Hepatocyte (in vitro differentiated cells): ENCODE measurements at places on chromosomes 4 and X.

DNA sequence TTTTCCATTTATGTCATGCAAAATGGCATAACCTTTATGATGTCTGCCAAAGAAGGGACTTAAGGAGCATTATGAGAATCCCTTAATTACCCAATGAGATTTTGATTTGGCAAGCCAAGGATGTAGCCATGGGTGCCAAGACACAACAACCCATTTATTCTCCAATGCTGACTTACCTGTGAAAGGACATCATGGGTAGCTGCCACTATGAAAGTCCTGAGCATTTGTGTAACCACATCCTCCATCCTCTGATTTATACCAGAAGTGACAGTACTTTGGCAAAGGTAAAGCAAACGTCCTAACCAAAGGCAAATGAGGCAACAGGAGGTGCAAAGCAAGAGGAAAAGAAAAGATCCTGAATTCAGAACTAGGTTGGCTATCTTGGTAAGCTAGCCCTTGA, 87.3 kb upstream of the EMCN start:
- DNase-seq = no peak

DNA sequence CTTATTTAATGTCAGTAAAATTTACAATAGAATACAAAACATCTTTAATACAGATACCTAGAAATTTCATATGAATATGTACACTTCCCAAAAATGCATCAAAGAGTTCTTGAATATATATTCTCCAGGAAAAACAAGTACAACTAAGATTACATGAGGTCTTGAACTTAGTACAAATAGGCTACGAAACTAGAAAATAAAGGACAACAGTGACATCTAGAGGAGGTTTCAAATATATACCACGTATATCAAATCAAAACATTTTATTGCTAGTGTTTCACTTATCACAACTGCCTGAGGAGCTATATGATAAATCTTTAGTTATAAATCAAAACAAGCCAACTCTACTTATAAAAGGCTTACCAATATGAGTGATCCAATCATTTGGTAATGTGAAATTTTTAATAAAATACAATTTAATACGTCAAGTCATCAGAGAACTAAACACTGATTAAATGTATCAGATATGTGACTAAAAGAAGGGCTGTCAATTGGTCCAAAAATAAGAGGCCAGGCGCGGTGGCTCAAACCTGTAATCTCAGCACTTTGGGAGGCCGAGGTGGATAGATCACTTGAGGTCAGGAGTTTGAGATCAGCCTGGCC, 36.6 kb downstream of the ANAPC10 start:
- peak; percentile 55 for DNase-seq

GRCh38 chr4:7651461-7651921, 216.8 kb upstream of the PSAPL1 start:
- DNase-seq = peak; percentile 46

- DNase-seq = no peak
These were observed 33.6 kb upstream of the HGFAC start for GRCh38 chr4:3407930-3408792.

GRCh38 chr4:173121076-173121561, 47.5 kb upstream of the GALNT7 start:
- peak; percentile 44 for DNase-seq

DNA sequence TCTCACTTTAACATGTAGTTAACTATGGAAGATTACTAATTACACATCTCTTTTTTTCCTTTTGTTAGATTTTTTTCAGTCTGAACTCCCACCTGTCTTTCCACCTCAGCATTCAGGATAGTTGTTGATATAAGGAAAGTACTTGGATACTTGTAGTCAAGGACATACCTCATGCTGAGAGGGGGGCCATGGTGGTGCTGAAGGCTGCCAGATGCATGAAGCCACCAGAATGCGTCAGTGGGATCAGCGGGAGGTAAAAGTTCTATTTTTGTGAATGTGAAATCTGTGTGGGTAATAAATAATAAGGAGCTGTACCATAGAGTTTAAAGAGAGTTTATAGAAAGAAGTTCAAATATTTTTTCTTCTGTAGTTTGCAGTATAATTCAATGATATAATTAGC, 13.1 kb upstream of the NDST4 start:
- no peak for DNase-seq

- no peak for DNase-seq
These were observed 5.1 kb downstream of the MXD4 start for GRCh38 chr4:2256781-2257191.

GRCh38 chr4:39120418-39120817, 58.4 kb downstream of the KLHL5 start:
- DNase-seq = no peak

DNA sequence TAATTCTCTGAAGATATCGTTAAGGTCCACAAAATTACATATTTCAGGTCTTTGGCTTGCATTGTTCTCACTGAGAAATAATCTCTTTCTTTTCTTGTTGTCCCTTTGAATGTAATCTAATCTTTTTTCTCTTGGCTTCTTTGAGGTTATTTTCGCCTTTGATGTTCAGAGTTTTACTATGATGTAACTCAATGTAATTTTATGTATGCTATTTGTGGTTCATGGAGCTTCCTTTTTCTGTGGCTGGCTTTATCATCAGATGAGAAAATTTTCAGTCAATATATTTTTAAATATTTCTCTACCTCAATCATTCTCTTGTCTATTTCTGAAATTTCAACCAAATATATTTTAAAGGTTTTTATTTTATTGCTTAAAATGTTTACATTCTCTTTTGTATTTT, 672.2 kb downstream of the TRAM1L1 start:
- no peak for DNase-seq

DNA sequence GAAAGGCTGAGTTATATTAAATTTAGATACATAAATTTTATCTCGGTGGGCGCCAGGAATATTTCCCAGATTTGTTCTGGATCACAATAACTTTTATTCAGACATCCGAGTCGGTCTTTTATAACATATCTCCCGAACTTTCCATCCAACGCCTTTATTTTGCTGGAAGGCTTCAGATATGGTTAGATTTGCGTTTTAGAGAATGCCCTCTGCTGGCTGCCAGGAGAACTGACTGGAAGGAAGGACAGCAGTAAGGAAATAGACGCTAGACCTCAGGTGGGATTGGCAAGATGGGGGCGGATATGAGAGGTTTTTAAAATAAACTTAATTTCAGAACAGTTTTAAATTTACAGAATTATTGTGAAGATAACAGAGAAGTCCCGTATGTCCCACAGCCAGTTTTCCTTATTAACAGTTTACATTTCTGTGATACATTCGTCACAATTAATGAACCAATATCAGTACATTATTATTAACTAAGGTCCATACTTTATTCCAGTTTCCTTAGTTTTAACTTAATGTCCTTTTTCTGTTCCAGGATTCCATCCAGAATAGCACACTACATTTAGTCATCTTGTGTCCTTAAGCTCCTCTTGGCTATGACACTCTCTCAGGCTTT, 4.6 kb upstream of the KANTR start:
- DNase-seq = peak; percentile 68

DNA sequence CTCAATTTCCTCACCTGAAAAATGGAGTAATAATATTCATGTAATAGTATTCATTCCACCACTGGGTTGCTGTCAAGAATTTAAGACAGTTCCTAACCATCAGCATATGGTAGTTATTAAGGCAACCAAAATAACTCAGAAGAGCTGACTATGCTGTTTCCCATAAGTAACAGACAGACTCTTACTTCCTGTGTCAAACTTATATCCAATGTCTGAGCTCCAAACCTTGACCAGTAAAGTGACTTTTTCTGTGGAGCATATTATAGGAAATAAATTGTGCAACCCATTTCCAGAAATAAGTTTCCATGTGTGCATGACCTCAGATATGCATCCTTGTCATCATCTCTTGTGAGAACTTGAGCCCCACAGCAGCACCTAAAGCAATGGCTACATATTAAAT, 78.8 kb downstream of the HADH start:
- DNase-seq = no peak

GRCh38 chr4:78669453-78669852, 106.7 kb upstream of the BMP2K start:
- DNase-seq = no peak

GRCh38 chr4:7655511-7656243, 220.9 kb upstream of the PSAPL1 start:
- DNase-seq = peak; percentile 15

- no peak for DNase-seq
These were observed 555.0 kb downstream of the ANKRD50 start for GRCh38 chr4:124157396-124158083.

GRCh38 chr4:84459783-84460182, 39.3 kb downstream of the NKX6-1 start:
- DNase-seq = no peak

- DNase-seq = no peak
These were observed 317.4 kb downstream of the ASMT start for GRCh38 chrX:1932231-1932630.

- DNase-seq = peak; percentile 48
These were observed 171.8 kb upstream of the TTC29 start for GRCh38 chr4:147117431-147117830.

DNA sequence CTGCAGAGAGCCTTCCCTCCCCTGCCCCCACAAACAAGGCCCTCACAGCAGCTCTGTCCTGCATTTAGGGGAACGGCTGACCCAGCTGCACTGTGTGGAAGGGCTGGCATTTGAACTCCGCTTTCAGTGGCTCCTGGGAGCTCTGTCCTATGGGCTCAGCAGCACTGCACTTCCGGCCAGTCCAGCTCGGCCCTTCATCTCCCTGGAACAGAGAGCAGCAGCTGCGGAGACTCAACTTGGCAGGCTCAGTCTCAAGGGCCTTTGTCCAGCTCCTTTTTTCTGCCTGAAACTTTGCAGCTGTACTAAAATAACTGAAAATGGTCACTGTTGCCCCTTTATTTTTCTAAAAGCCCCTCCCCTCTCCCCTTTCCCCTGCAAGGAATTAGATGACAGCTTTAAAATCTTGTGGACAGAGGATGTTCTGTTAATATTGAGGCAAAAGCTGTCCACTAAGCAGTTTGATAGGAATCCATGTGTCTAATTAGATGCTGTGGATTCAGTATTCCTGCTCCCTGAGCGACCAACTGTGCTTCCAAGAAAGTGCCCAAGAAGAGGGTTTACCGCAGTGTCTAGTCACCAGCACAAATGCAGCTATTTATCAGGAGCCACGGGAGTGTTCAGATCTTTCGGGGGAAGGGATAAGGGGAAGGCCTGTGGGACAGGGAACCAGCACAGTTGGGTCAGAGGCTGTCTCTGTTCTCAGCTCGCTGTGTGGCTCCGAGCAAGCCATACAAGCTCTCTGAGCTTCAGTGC, 133.1 kb downstream of the AFAP1 start:
- no peak for DNase-seq

GRCh38 chrX:6292599-6292998, 63.9 kb upstream of the NLGN4X start:
- DNase-seq = no peak

- DNase-seq = peak; percentile 62
These were observed 167.1 kb downstream of the EFNB1 start for GRCh38 chrX:68995780-68996551.

DNA sequence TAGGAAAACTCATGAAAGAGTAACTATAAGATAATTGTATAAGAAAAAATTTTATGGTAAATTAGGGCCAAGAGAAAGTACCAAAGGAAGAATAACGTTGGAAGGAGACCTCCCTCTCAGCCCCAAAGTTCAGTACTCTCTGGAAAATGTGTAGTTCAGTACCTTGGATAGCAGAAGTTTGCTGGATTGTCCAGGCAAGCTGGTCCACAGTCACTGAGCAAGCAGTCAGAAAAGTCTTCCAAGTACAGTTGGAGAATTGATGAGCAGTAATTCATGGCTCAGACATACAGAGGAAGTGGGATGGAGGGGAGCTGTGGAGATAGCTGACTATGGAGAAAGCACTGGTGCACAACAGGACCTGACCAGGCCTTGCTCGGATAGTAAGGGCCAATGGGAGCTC, 598.2 kb upstream of the NDST4 start:
- peak; percentile 13 for DNase-seq

DNA sequence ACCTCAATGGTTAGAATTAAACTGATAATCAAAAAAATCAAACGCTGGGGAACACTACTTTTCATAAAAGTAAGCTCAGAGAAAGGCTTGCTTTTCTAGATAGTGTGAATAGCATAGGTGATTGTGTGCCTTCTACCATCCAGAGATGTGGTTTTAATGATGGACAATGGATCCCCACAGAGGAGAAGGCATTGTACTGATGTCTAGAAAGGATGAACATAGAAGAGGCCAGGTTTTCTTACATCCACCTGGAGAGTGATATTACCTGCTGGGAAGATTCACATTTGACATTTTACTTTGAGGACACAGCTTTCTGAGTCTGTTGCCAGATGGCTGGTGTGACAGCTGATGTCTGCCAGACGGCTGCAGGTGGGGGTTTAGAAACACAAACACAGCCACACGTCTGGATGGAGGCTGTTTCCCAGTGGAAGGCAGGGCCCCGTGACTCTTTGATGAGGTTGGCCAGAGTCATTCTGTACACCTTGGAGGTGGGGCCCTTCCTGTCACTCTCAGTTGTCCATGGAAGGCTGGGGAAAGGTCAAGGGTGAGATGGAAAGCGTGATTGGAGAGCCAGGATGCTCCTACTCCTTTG, 114.4 kb downstream of the PSAPL1 start:
- DNase-seq = no peak

- no peak for DNase-seq
These were observed 793.9 kb downstream of the ADGRL3 start for GRCh38 chr4:61994036-61994435.

- DNase-seq = peak; percentile 62
These were observed 51.0 kb upstream of the NHSL2 start for GRCh38 chrX:71859637-71860036.

- no peak for DNase-seq
These were observed 207.8 kb upstream of the KIT start for GRCh38 chr4:54449999-54450398.

GRCh38 chr4:70463335-70463734, 8.7 kb upstream of the MUC7 start:
- no peak for DNase-seq

DNA sequence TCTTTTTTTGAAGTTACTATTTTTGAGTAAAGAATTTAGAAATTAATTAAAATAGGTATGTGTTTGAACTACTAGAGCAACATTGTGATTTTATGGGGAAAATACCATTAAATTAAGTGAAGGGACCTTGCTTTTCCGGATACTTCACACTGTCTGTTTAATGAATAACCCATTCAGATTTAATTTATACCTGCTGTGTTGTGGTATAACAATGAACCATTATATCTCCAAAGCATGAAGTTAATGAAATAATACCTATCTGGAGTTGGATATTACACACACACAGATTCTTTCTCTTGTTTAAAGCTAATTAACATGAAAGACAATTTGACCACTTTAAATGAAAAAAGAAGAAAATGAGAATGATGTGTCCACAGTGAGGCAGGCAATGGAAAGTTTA, 195.0 kb upstream of the GPRIN3 start:
- DNase-seq = no peak

GRCh38 chr4:183873409-183874185, 31.5 kb upstream of the STOX2 start:
- DNase-seq = no peak

DNA sequence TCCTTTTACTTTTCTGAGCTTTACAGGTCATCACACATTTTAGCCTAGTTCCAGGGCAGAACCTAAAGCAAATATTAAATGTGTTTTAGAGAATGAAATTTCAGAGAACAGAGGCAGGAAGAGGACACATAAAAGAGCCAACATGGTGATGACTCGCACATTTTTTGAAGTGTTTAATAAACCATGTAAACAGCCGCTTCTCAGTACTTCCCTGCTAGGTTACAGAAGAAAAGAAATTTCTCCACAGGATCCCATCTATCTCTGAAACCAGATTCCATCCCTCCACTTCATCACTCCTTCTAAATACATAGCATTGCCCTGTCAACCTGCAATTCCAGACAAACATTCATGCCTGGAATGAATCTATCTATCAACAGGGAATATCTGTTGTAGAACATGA, 949.5 kb upstream of the PCDH7 start:
- DNase-seq = no peak
